NCI-H2081 treated with DMSO at 0.1 percent for 48 hours (cell line): ENCODE measurements at places on chromosomes 2 and 18.

DNA sequence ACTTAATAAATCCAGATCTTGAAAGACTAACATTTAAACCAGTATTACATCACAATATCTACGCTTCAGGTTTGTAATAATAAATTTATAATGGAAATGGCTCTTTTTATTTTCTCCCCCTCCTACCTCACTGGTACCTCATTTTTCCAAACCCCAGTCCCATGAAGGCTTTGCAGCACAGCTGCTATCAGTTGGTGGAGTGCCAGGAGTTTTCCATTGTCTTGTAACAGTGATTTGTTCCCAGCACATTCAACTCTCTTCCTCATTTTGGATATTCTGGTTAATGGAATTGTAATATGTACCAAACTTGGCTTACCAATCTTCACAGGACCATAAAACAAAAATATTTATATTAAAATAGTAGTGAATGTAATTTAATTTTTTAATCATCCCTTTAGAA, 91.2 kb downstream of the VRK2 start:
- no peak for DNase-seq

GRCh38 chr18:6920099-6920955, 190.8 kb downstream of the ARHGAP28 start:
- peak; percentile 30 for DNase-seq

DNA sequence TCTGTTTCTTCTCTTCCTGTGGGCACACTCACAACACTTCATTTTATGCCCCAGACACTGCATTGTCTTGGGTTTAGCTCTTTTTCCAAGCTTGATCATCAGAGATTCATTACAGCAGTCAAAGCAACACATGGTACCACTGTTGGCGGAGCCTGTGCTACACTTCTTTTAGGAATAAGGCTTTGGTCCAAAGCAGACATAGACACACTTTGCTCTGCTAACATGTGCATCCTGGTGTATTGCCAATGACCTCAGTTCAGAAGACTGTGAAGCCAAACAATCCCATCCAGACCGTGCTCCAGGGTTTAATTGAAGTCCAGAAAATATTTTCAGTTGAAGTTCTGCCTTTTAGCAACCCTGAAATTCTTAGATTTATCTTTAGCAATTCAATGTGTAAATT, 354.6 kb upstream of the RAB12 start:
- DNase-seq, result no peak

DNA sequence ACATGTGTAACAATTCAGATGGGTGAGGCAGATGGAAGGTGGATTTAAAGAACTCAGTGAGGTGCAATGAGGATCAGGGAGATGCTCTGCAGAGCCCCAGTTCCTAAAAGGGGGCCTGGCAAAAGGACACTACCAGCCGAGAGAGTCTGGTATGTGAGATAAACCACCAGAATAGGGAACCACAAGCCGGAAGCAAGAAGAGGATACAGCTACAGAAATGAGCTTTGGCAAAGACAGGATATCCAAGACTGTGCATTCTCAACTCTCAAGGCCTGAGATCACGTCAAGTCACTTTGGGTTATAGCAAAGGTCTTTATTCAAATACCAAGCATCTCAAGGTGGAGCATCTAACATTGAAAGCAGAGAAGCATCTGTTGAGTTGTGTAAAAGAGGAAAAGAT, 293.5 kb downstream of the ARHGAP15 start:
- DNase-seq, result no peak

GRCh38 chr2:238220892-238221521, 17.5 kb upstream of the ILKAP start:
- no peak for DNase-seq

DNA sequence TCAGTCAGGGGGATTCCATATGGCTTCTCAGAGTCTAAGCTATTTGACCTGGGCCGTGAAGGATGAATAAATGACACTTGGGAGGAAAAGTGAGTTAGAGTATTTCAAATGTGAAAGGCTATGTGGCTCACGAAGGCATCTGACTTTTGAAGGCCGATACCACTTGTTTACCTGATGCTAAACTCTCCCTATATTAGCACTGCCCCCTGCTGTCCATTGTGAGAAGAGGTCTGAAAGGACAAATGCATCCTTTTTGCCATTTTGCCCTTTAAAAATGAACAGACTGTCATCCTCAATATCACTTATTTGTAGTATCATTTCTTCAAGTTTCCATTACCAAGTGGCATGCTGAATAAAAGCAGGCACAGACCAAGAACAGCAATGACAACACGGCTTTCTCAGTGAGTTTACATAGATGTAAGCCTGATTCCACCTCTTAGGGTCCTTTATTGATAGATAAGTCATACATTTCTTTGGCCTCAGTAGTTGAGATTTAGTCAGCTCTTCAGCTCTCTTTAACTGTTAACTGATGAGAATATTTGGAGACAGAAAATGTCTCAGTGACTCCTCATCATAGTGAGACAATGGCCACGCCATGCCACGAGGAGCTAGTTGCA, 40.1 kb downstream of the DOCK10 start:
- no peak for DNase-seq

- DNase-seq, result no peak
Measured at GRCh38 chr2:28678944-28679343, 72.7 kb upstream of the PPP1CB start.

- no peak for DNase-seq
Measured at GRCh38 chr2:234712421-234712935, 215.6 kb upstream of the ARL4C start.

DNA sequence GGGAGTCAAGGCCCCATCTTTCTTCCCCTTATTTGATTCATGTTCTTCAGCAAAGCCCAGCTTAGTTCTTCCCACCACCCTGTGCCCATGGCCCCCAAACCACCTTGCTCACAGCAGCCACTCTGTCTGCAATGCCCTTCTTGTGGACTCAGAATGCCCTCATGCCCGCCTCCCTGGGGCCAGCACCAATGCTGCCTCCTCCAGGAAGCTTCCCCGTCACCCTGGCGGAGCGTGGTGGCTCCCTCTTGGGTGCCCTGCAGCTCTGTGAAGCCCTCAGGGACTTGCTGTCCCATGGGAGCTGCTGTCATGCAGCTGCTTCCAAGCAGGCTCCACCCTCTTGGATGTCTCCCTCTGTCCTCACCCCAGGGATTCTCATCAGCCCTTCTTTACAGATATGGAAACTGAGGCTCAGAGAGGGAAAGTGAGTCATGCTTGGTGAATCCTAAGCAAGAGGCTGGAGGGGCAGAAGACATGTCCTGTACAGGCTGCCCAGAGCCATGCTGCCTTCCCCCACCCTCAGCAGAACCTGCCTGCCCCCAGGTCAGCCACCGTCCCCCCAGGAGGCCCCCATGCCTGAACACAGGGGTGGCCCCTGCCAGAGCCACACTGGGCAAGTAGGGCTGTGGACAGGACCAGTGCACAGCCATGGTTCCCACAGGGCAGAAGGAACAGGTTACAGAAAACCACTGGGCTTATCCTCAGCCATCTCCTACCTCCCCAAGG, 11.8 kb upstream of the DUSP2 start:
- no peak for DNase-seq

- DNase-seq, result no peak
Measured at GRCh38 chr2:136225950-136226835, 108.2 kb upstream of the CXCR4 start.

DNA sequence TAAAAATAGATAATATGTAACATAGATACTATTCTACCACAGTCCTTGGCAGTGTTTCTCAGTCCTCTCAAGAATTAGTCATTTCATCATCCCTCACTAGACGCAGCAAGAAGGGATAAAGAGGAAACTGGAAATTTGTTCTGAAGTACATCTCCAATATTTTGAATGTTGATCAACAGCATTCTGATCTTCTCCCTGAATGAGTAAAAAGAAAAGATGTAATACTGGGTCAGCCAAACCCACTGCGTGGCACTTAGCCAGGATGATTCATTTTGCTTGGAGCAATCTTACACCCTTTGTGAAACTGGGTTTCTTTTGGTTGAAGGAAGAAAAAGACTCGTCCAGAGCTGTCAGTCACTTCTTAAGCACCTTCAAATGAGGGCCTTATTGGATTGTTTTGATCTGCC, 54.1 kb downstream of the TAF1B start:
- no peak for DNase-seq

DNA sequence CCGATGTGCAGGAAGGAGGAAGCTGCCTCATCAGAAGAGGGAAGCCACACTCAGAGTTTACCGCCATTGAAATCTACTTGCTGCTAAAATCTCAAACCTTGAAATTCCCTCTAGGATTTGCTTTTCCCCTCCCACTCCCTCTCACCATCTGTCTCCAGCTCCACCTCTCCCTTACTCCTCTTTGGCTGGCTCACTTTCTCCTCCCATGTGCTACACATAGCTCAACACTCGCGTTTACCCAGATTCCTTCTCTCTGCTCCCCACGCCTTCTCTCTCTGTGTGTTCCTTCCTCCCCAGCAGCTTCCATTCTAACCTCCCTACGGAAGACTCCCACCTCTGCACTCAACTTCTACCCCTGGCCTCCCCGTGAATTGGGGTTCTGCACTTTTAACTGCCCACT, 143.1 kb downstream of the DNER start:
- no peak for DNase-seq
